ENCODE measurements at places on chromosomes 6 and 20.
A peak's percentile ranks its signal among the peaks of the same experiment; 100 is the strongest.

DNA sequence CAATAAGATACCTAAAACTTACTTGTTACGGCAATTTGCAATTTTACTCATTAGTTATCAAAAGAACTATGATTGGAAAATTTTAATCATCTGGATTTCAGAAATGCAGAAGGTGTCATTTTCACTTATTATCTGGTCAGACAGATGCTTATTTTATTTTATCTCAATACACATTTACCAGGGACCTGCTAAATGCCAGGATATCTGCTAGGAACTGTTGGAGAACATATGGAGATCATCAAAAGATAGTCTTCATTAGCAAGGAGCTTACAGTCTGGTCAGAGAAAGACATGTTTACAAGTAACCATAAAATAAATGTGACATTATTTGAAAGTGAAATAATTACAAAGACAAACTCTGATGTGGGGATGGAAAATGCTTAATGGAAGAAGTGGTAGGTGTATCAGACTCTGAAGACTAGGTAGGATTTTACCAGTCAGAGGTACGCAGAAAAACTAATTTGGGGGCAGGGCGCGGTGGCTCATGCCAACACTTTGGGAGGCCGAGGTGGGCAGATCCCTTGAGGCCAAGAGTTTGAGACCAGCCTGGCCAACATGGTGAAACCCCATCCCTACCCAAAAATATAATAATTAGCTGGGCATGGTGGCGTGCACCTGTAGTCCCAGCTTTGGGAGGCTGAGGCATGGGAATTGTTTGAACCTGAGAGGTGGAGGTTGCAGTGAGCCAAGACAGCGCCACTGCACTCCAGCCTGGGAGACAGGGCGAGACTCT, 137.8 kb downstream of the MYB start:
- no peak for DNase-seq

DNA sequence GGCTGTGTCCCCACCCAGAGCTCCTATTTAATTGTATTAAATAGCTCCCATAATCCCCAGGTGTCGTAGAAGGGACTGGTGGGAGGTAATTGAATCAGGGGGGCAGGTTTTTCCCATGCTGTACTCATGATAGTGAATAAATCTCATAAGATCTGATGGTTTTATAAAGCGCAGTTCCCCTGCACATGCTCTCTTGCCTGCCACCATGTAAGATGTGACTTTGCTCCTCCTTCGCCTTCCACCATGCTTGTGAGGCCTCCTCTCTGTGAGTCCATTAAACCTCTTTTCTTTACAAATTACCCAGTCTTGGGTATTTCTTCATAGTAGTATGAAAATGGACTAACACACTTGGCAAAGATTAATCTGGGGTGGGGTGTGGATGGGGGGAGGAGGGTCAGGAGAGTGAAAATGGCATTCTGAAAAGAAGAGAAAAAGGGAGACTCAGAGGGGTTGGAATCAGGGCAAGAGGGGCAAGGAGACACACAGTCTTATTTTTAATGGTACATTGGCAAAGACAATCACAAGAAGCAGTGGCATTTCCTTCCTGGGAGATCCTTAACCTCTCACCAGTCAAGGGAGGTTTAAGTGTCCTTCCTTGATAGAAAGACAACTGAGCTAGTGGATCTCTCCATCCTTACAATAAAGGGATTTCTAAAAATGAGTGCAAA, 37.5 kb upstream of the NOX3 start:
- no peak for DNase-seq

- peak; percentile 71 for DNase-seq
Measured at GRCh38 chr6:225121-225721, 67.1 kb upstream of the DUSP22 start.

GRCh38 chr20:24998121-24998520, 5.6 kb upstream of the APMAP start:
- no peak for DNase-seq

All from stimulated activated CD4-positive, alpha-beta T cell treated with anti-CD3 and anti-CD28 coated beads, Interleukin-4, amount 100 ng/mL, for 1 hour (primary cell).